ENCODE measurements at places on chromosomes 11 and 22.

GRCh38 chr22:25447067-25447685 is 117.3 kb upstream of the GRK3 start:
- no peaks in the 10 kb centered on the region for H3K27me3 ChIP-seq
- H3K4me3 ChIP-seq: peak overlapping the region; percentile 97
- H3K4me1 ChIP-seq: peaks cover 32% of the 10 kb centered on the region
- DNase-seq: no peak
- peaks cover 34% of the 10 kb centered on the region for H3K36me3 ChIP-seq

DNA sequence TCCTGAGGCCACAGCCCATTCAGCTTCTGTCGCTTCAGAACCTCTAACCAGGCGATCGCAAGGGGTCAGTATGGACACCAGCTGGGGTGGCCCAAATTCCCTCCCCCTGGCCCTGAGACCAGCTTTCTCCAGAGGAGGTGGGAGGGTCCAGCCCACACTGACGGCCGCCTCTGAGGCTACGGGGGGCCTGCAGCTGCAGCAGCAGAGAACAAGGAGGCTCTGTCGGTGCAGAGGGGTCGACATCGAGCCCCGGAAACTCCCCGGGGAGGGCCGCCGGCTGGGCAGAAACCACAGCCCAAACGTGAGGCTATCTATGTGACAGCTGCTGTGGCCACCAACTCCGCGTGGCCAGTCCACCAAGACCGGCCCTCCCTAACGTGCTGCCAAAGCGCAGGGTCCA is 40.8 kb downstream of the ELFN2 start:
- DNase-seq: no peak
- H3K27ac ChIP-seq: no peak overlapping the region
- H3K4me3 ChIP-seq: no peak overlapping the region
- no peaks in the 10 kb centered on the region for H3K4me1 ChIP-seq

DNA sequence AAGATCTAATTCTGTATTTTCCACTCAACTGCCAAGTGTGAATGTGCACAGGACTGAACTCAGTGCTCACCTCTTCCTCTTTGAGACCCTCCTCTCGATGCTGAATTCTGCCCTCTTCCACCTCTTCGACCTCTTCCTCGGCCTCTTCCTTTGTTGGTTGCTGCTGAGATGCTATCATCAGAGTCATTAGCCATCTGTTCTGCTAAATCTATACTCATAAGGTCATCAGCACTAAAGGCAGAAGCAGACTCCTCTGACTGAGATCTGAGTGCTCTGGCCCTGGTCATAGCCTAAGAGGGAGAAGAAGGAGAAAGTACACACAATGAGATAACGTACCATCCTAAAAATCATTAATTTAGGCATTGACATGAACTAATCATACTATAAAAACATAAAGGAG is 45.9 kb upstream of the GPR83 start:
- no peak for DNase-seq
- no peaks in the 10 kb centered on the region for H3K4me1 ChIP-seq
- no peak overlapping the region for H3K27ac ChIP-seq
- peaks cover 80% of the 10 kb centered on the region for H3K36me3 ChIP-seq

DNA sequence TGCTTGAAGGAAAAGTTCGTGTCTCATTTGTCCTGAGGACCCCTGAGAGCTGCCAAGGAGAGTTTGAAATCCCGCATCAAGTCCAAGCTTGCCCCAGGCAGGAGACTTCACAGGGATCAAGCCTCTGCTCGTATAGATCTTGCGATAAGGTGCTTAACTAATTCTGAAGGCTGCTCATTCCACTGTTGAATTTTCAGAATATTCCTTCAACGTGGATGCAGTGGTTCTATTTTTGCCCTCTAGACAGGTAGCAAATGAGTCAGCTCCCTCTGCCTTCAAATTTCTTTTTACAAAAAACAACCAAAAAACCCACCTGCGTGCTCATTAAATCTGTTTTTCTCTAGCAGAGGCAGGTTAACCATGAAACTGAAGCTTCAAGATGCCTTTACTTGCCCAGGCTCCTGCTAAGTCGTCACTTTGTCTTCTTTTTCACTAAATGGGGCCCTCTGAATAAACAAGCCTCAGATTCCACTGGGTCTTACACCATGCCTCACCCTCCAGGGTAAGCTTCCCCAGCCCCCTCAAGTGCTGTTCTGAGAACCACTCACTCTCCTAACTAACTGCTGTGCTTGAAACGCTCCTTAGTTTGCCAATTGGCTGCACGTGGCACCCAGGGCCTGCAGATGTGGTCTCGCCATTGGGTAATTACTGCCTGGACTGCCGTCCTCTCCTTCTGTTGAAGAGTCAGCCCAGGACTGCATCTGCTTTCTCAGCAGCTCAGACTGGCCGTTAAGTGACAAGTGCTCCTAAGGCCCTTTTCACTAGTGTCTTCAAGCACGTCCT is 105.0 kb downstream of the TRPC6 start:
- H3K36me3 ChIP-seq: no peaks in the 10 kb centered on the region
- no peak for DNase-seq
- H3K27me3 ChIP-seq: no peaks in the 10 kb centered on the region
- H3K4me1 ChIP-seq: no peaks in the 10 kb centered on the region
- H3K27ac ChIP-seq: no peak overlapping the region
- no peak overlapping the region for H3K4me3 ChIP-seq

DNA sequence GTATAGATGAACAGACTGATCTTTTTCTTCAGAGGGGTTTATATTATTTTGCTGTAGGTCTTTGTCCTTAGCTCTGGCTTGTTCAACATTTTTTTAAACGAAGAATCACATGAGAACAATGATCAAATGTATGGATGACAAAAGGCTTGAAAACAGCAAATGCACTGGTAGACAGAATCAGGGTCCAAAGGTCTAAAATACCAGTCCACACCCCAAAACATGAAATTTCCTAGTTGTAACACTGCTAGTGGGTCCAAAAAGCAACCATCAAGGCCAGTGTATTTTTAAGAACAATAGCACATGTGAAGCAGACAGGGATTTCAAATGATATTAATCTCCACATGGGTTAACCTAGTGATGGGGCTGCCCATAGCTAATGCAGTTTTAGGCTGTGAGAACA is 162.0 kb downstream of the SWAP70 start:
- no peaks in the 10 kb centered on the region for H3K27me3 ChIP-seq
- no peaks in the 10 kb centered on the region for H3K36me3 ChIP-seq
- H3K4me1 ChIP-seq: peaks cover 15% of the 10 kb centered on the region
- H3K4me3 ChIP-seq: no peak overlapping the region

DNA sequence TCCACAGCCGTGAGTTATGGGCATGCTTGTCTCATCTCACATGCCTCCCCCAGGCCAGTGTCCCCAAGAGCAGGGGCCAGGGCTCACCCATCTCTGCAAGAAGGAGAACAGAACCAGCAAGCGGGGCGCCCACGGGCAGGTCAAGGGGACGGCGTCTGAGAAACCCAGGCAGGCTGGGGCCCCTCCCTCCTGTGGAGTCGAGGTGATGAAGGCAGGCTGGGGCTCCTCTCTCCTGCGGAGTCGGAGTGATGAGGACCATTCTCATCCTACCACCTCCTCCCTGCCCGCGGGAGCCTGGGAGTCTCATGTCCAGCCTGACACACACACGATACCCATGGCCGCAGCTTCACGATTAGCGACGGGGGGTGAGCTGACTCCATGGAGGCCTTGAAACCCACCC is 141.9 kb downstream of the CTTN start:
- no peak for DNase-seq
- no peaks in the 10 kb centered on the region for H3K36me3 ChIP-seq
- no peak overlapping the region for H3K4me3 ChIP-seq
- H3K4me1 ChIP-seq: no peaks in the 10 kb centered on the region

- no peak overlapping the region for H3K4me3 ChIP-seq
- peaks cover 30% of the 10 kb centered on the region for H3K27me3 ChIP-seq
- H3K36me3 ChIP-seq: peaks cover 2% of the 10 kb centered on the region
- H3K4me1 ChIP-seq: peaks cover 4% of the 10 kb centered on the region
- no peak for DNase-seq
Measured at GRCh38 chr11:707817-708420, 1.9 kb downstream of the EPS8L2 start.

- H3K27ac ChIP-seq: no peak overlapping the region
- no peaks in the 10 kb centered on the region for H3K27me3 ChIP-seq
- H3K4me3 ChIP-seq: no peak overlapping the region
- DNase-seq: no peak
- no peaks in the 10 kb centered on the region for H3K4me1 ChIP-seq
Measured at GRCh38 chr11:30956751-30957150, 370.6 kb upstream of the MPPED2 start.

GRCh38 chr11:99015634-99016454 is 4.9 kb upstream of the CNTN5 start:
- H3K27ac ChIP-seq: no peak overlapping the region
- DNase-seq: no peak
- no peaks in the 10 kb centered on the region for H3K36me3 ChIP-seq
- H3K4me1 ChIP-seq: peaks cover 9% of the 10 kb centered on the region

DNA sequence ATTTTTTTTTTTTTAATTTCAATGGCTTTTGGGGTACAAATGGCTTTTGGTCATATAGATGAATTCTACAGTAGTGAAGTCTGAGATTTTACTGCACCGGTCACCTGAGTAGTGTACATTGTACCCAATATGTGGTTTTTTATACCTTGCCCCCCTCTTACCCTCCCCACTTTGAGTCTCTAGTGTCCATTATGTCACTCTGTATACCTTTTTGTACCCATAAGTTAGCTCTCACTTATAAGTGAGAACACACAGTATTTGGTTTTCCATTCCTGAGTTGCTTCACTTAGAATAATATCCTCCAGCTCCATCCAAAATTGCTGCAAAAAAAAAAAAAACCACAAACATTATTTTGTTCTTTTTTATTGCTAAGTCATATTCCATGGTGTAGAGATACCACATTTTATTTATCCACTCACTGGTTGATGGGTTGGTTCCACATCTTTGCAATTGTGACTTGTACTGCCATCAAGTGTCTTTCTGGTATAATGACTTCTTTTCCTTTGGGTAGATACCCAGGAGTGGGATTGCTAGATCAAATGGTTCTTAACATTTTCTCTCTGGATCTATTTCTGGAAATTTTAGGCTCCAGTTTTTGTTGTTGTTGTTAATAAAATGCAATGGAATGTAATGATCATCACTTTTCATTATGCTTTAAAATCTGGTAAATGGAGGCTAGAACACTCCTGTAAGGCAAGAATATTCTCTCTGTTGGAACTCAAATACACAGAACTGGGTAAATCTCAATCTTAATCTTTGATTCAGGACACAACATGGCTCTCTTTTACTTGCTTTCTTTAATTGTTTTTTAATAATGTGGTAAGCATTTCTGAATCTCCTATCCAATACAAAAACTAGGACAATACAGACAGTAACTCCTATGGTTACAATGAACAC is 10.3 kb downstream of the NEAT1 start:
- H3K27ac ChIP-seq: peak overlapping the region; percentile 70
- H3K4me1 ChIP-seq: peaks cover 90% of the 10 kb centered on the region
- DNase-seq: no peak

DNA sequence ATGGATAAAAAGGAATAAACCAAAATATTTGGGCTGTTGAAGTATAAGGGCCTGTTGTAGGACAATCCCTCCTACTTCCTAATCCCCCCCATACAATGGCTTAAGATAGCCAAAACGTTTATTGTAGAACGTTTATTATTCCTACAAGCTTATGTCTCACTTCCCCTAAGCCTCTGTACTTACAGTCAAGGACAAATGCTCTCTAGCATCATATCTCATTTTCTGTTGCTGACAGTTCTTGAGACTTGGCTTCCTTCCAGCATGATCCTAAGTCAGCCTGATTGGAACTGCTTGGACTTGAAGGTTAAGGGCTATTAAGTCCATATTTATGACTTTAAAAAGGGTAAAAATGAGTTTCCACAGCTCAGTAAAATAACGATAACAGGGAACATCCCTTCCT is 8.8 kb downstream of the MISFA start:
- H3K36me3 ChIP-seq: peaks cover 66% of the 10 kb centered on the region
- no peaks in the 10 kb centered on the region for H3K4me1 ChIP-seq
- H3K27ac ChIP-seq: no peak overlapping the region
- DNase-seq: no peak
- no peak overlapping the region for H3K4me3 ChIP-seq

DNA sequence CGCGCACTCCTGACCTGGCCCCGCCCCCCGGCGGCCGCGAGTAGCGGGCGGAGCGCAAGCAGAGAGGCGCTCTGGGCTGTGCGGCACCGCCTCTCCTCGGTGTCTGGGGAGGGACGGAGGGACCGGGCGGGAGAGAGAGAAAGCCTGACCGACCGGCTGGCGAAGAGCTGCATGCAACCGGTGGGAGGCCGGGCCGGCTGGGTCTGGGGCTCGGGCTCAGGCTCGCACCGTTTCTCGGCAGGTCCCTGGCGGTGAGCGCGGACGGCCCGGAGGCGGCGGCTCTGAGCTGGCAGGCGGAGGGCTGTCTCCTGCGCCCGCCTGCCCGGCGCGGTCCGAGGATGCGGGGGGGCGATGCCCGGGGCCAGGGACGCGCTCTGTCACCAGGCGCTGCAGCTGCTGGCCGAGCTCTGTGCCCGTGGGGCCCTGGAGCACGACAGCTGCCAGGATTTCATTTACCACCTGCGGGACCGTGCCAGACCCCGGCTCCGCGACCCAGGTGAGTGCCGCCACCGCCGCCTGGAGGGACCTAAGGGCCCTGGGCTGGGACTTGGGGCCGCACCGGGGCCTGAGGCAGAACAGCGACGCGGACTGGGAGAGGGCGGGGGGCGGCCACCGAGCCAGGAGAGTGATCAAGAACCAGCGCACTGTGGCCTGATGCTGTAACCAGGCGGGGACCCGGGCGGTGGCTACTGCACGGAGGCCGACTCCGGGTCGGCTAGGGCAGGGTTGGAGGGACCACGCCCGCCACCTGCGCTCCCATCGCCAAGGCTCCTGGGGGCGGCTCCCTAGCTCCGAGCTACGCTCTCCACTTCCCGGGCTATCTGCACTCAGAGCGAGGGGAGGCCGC is at the start of gene SYT9:
TSS of gene SYT9 (plus strand) at position 69 of the 847 bp plus-strand sequence. CDS start at position 352, 283 bp downstream.
- DNase-seq: peak; percentile 44
- no peak within 1 kb of the TSS for H3K27ac ChIP-seq
- peaks cover 67% of the 10 kb centered on the region for H3K27me3 ChIP-seq
- peaks cover 2% of the 10 kb centered on the region for H3K4me1 ChIP-seq

DNA sequence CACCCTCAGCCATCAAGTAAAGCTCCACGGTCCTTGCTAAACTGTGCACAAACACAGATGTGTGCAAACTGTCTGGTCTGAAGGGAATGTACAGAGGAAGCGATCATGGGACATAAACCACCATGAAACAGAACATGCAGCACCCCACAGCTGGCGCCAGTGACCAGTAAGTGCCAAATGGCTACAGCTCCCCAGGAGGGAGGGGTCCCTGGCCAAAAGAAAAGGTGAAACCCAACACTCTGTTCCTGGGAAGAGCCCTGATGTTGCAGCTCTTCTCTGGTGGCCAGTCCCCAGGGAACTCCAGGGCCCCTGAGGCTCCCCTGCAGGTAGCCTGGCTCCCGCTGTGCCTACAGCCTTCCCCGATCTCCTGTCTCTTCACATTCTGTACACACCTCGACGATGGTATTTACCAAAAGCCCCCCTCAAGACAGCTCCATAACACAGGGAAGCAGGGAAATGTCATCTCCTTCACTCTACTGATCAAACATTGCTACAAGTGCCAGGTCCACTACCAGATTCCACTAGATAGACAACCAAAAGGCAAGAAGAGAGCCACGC is 2.9 kb downstream of the DGCR6L start:
- H3K36me3 ChIP-seq: peaks cover 8% of the 10 kb centered on the region
- peak overlapping the region; percentile 11 for H3K27ac ChIP-seq
- DNase-seq: no peak
- H3K4me3 ChIP-seq: no peak overlapping the region
- H3K4me1 ChIP-seq: peaks cover 45% of the 10 kb centered on the region

All from activated T-cell treated with anti-CD3 and anti-CD28 coated beads, Interleukin-2, amount 50 U/mL, for 24 hours (primary cell).